ENCODE measurements at places on chromosomes 3 and 15. TPM values are rescaled to one million over a fixed set of nuclear protein-coding genes. Genes with fewer than 3 reads are reported as not detected.

The ABHD17C gene
- polyA plus RNA-seq: 0.11 TPM

The GABRB3 gene
- polyA plus RNA-seq: not detected

The ARGFX gene
- polyA plus RNA-seq: not detected

The MORC1 gene
- not detected for polyA plus RNA-seq

The TIGIT gene
- 0.86 TPM for polyA plus RNA-seq

The SLC15A2 gene
- polyA plus RNA-seq: 2.0 TPM

The CPB1 gene
- not detected for polyA plus RNA-seq

The GABRG3 gene
- not detected for polyA plus RNA-seq

The RASGRF1 gene
- 2.4 TPM for polyA plus RNA-seq

The GOLGA6L7 gene
- polyA plus RNA-seq: not detected

The LRRC31 gene
- not detected for polyA plus RNA-seq

The SEMA3G gene
- 0.04 TPM for polyA plus RNA-seq

The DHX36 gene
- polyA plus RNA-seq: 15.4 TPM

The LMLN gene
- 1.3 TPM for polyA plus RNA-seq

The MYZAP gene
- polyA plus RNA-seq: 1.8 TPM

The TRANK1 gene
- 27.7 TPM for polyA plus RNA-seq
